SHP77 (cell line): ENCODE measurements at places on chromosomes 16 and 17.

GRCh38 chr17:82215095-82215971, 2.7 kb upstream of the CCDC57 start:
- no peak for DNase-seq

GRCh38 chr16:88541831-88542616, 28.2 kb upstream of the ZC3H18 start:
- DNase-seq: no peak

DNA sequence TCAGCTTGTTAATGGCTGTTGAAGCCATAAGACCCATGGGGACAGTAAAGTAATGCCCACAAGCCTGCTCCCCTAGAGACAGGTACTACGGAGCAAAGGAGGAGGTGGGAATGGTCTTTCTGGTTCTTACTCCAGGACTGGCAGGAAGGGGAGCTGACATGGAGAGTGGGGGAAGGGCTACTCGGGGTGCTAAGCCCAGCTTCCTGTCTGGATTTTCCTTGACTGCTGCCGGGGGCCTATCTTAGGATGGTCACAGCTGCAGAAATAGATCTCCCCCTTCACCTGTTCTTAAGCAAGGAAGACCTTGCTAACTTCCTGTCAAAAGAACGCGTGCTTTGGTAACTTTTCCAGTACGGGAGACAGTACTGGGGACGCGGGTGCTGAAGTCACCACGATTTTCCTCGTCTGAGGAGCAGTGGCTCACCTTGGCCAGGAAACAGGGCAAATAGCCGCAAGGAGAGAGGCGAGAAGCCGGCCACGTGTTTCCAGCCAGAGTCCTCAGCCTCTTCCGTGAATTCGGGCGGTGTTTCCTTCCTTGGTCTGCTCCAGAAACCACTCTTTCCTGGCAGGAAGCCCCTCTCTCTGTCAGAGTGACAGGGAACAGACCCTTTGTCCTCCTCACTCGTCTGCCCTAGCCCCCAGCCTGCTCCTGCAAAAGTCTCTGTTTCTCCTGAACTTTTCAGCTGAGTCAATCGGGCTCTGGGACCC, 656 bp upstream of the PRR29 start:
- DNase-seq: no peak

GRCh38 chr17:52106072-52106471, 52.4 kb downstream of the CA10 start:
- DNase-seq: no peak
